ENCODE measurements at places on chromosomes 11 and 22.

GRCh38 chr11:17991783-17992433 lies 20.9 kb downstream of the SERGEF start:
- peak; percentile 65 for DNase-seq

- DNase-seq, result no peak
Observed at GRCh38 chr11:118224511-118225188, at the start of gene JAML. TSS of gene JAML (minus strand) at chr11:118225011. CDS start at chr11:118214866, 10,145 bp downstream.

DNA sequence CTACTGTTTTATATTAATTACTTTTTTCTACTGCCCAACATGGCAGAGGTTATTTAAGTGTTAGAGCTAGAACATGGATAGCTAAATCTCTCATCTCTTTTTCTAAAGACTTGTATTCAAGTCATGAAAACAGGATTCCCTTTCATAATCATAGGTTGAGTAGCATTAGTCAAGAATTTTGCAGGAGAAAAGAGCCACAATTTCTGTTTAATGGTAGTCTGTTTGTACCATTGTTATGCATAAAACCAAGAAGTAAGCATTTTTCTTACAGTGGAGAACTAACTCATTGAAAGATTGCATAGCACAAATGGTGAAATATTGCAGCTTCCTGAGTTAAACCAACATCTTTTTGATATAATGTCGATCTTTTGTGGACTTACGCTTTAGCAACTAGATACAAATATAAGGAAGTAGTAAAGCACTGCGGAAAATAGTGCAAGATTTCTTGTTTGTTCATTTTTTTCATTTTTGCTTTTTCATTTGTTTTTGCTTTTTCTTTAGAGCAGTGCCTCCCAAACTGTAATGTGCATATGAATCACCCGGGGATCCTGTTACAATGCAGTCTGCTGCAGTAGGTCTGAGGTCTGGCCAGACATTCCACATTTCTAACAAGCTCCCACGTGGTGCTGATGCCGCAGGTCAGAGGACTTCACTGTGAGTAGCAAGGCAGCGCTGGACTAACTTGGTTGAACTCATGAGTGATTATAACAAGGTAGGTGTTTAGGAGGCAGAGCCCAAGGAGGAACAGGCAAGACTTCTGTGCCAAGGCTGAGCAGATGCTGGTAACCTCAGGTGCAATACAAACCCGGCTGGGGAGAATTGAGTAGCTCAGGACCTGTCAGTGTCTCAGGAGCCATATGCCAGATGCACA lies 4.6 kb downstream of the ETS1 start:
- DNase-seq, result no peak

DNA sequence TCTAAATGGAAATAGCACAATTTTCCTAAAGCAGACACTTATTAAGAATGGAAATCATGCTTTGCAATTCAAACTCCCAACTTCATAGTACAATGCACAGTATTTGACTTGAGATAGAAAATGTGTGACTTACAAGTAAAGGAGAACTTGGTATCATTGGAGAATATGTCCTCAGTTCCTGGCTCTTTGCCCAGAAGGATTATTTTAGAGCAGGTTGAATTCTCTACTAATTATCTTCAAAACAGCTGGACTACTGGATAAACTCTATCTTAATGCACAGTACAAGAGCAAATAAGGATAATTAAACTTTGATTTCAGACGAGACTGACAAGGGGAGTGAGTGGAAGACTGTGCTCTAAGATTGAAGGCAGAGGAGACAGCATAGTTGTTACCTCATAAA lies 839.4 kb downstream of the OPCML start:
- DNase-seq, result peak; percentile 76

GRCh38 chr22:18058371-18059093 lies 19.3 kb upstream of the PEX26 start:
- no peak for DNase-seq

DNA sequence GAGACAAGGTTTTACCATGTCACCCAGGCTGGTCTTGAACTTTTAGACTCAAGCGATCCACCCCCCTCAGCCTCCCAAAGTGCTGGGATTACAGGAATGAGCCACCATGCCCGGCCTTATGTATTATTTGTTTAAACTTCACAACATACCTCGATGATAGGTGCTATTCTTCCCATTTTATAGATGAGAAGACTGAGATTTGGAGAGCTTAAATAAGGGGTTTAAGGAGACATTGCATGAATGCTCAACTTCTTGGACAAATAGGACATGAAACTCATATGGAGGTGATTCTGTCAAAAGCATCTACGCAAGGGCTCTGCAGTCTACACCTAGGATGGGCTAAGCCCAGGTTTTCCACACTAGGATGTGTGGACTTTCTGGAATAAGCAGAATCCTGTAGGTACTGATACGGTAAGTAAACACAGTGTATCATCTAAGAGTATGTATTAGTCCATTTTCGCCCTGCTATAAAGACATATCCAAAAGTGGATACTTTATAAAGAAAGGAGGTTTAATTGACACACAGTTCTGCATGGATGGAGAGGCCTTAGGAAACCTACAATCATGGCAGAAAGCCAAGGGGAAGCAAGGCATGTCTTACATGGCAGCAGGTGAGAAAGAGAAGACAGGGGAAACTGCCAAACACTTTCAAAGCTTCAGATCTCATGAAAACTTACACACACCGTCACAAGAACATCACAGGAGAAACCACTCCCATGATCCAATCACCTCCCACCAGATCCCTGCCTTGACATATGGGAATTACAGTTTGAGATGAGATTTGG lies 62.8 kb upstream of the CAPRIN1 start:
- no peak for DNase-seq

GRCh38 chr11:111308140-111308539 lies 9.8 kb downstream of the POU2AF3 start:
- DNase-seq, result peak; percentile 97

DNA sequence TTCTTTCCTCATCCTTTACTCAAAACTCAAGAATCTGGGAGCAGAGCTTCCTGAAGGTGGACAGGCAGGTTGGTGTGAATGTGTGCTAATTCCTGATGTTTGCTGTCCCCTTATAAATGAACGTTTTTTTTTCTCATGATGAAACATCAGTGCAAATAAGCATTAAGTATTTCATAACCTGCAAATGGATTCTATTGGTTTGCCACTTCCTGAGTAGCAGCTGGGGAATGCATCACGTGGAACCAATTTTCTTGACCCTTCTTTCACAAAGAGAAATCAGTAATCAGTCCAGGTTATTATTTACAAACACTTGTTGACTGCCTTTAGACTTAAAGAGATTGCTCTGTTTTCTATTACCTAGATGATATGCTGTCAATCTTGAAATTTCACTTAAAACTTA lies 40.1 kb upstream of the SCN3B start:
- no peak for DNase-seq

- peak; percentile 55 for DNase-seq
Observed at GRCh38 chr22:29154364-29155048, 51.2 kb upstream of the EMID1 start.

DNA sequence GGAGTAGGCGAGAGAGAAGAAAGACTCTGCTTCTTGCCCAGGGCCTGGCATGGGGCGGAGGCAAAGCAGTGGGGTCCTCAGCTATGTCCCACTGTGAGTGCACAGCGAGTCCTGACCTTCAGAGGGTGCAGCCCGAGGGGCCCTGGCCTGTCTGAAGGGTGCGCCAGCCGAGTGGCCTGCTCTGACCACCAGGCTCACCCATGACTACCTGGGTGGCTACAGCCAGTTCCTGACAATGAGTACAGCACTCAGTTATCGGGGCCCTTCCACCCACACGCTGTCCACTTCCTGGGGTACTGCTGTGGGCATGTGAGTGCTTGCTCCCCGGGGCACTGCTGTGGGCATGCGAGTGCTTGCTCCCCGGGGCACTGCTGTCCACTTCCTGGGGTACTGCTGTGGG lies 74.1 kb upstream of the B3GAT1 start:
- no peak for DNase-seq

DNA sequence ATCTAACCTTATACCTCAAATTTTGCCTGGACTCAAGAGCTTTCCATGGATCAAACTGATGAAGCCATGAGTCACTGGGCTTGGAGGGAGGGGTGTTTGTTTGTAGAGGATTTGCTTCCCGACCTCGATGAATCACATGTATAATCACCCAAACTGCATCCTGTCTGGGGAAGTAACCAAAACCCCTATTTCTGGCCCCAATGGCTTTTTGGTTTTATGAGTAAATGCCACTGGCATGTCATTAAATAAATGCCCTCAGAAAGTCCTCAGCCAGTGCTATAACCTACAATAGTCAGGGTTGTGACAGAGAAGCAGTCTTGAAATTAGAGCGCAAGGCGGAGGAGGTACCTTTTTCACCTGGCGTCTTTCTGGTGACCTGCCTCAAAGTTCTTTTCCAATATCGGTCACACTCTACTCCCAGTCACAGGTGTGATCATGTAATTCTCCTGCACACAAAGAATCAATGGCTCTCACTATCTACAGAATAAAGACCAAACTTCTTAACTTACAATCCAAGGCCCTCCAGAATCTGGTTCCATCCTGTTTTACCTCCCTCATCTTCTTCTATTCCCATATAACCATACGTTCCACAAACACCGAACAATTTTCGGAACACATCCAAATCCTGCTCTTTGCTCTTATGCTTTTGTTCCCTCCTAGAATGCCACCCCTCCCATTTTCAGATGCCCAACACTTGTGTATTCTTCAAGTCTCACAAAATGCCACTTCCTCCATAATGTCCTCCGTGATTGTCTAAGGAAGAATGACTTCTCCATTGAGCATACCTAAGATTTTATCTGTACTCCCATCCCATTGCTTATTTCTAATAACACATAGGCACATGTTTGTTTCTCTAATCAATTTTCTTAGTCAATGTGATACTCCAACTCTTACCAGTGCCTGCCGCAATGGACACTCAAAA lies 81.3 kb upstream of the BLID start:
- DNase-seq, result no peak

- no peak for DNase-seq
Observed at GRCh38 chr11:75715688-75716087, 1.9 kb upstream of the MOGAT2 start.

DNA sequence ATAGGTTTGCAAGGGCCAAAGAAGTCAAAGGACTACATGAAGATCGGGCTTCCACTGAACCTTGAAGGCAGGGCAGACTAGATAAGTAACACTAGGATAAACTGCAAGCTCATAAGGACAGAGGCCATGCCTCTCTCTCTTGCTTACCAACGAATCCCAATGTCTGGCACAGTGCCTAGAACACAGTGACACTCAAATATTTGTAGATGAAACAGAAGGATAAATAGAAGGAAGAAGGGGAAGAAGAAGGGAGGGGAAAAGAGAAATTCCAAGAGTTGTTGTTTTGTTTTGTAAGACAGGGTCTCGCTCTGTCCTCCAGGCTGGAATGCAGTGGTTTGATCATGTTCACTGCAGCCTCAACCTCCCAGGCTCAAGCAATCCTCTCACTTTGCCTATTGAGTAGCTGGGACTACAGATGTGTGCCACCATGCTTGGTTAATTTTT lies 26.9 kb downstream of the SIK3 start:
- peak; percentile 39 for DNase-seq

- DNase-seq, result peak; percentile 7
Observed at GRCh38 chr11:64745189-64745520, 1.2 kb upstream of the RASGRP2 start.

Measured in NCI-H1105 (cell line).